ENCODE measurements at places on chromosomes 5 and 9.
A peak's percentile ranks its signal among the peaks of the same experiment; 100 is the strongest.

- DNase-seq: peak; percentile 70
Measured at GRCh38 chr9:21933865-21934264, 60.3 kb downstream of the CDKN2A start.

- no peak for DNase-seq
Measured at GRCh38 chr5:159444441-159445082, 114.3 kb upstream of the IL12B start.

GRCh38 chr5:73940801-73941200 is 314.8 kb downstream of the ARHGEF28 start:
- no peak for DNase-seq

DNA sequence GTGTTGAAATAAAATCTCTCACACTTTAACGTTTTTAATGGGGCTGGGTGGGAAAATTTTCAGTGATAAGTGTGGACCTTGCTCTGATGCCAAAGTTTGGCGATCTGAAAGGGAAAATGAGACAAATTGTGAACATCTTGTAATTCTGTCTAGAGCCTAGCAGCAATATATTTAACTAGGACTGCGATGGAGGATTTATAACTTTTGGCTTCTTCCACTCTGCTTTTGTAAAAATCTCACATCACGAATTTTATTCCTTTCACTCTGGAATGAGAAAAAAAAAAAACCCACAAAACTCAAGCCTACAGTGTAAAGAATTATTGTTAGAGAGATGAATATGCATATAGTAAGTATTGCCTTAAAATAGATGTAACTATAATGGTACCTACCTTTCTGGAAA is 19.9 kb downstream of the CCNH start:
- DNase-seq: no peak

GRCh38 chr5:82335806-82336205 is 57.7 kb upstream of the RPS23 start:
- no peak for DNase-seq

- no peak for DNase-seq
Measured at GRCh38 chr9:97987487-97987886, 4.3 kb downstream of the ANP32B start.

DNA sequence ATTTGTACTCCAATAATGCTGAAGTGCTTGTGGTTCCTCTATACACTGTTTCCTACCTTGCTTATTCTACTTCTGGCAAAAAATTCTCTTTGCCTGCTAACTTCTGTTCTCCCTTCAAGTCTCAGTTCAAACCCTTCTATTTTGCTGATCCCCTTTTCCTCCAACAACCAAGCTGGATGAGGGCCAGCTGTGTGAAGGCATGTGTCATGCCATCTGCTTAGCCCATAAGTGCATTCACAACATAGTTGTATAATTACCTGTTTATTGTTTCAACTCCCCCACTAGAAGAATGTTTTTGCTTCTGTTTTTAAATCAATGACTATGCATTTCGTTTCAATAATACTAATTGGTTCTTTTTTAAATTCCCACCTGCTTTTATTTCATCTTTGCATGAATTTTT is 1951.4 kb upstream of the WWC1 start:
- no peak for DNase-seq

DNA sequence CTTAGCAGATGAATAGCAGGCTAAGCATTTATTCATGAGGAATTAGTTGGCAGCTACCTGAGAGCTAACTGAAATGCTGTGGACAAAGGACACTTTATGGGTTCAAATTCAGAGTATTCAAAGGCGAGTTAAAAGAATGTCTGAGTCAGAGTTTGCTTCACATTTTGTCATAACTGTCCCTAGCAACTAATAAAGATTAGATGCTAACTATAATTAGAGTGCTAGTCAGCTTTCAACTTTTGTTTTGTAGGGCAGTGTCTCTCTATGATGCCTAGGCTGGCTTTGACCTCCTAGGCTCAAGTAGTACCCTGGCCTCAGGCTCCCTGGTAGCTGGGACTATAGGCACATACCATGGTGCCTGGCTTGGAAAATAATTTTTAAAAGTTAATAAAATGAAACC is 4.6 kb downstream of the SMC5 start:
- no peak for DNase-seq
